ENCODE measurements at places on chromosomes 16 and 17.

- H3K27me3 ChIP-seq: no peaks in the 10 kb centered on the region
Measured at GRCh38 chr16:1428511-1428910, 2.4 kb upstream of the PERCC1 start.

- H3K4me1 ChIP-seq: no peaks in the 10 kb centered on the region
- no peaks in the 10 kb centered on the region for H3K27me3 ChIP-seq
- H3K4me3 ChIP-seq: no peak overlapping the region
Measured at GRCh38 chr16:7644176-7644575, 311.5 kb downstream of the RBFOX1 start.

GRCh38 chr17:10802496-10803284, 1.2 kb downstream of the TMEM238L start:
- H3K4me3 ChIP-seq: no peak overlapping the region
- H3K36me3 ChIP-seq: no peaks in the 10 kb centered on the region
- no peaks in the 10 kb centered on the region for H3K4me1 ChIP-seq

GRCh38 chr17:19295473-19296135, 58.4 kb downstream of the EPN2 start:
- no peak overlapping the region for H3K4me3 ChIP-seq
- H3K27ac ChIP-seq: no peak overlapping the region
- H3K36me3 ChIP-seq: no peaks in the 10 kb centered on the region
- peaks cover 3% of the 10 kb centered on the region for H3K4me1 ChIP-seq

DNA sequence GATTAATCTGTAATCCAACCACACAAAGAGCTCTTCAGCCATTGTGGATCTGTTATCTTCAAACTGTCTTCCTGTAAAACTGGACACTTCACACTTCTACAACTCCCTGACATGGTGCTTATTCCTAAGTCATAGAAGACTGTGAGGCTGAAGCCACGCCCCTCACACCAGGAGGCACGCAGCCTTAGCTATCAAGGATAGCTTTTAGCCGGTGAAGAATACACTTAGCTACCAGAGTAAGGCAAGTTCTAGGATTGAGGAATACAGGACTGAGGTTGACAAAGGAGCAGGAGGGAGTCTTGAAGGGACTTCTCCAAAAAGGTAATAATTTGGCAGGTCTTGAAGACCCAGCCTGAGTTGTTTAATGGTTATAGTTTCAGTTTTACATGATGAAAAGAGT, 79.8 kb upstream of the GAS7 start:
- no peak overlapping the region for H3K27ac ChIP-seq
- no peak for DNase-seq
- no peaks in the 10 kb centered on the region for H3K4me1 ChIP-seq
- H3K36me3 ChIP-seq: no peaks in the 10 kb centered on the region
- H3K27me3 ChIP-seq: no peaks in the 10 kb centered on the region

GRCh38 chr17:75721463-75722011, 278 bp downstream of the ITGB4 start:
- H3K4me3 ChIP-seq: peak overlapping the region; percentile 58
- H3K36me3 ChIP-seq: no peaks in the 10 kb centered on the region
- H3K4me1 ChIP-seq: peaks cover 5% of the 10 kb centered on the region
- H3K27me3 ChIP-seq: peaks cover 9% of the 10 kb centered on the region
- H3K27ac ChIP-seq: no peak overlapping the region

GRCh38 chr17:78034429-78035091, 76.1 kb downstream of the TNRC6C start:
- peaks cover 36% of the 10 kb centered on the region for H3K4me1 ChIP-seq
- H3K36me3 ChIP-seq: peaks cover 6% of the 10 kb centered on the region
- H3K27ac ChIP-seq: peak overlapping the region; percentile 56
- H3K4me3 ChIP-seq: no peak overlapping the region
- DNase-seq: no peak

GRCh38 chr17:64345689-64346376, 44.8 kb downstream of the PECAM1 start:
- H3K27me3 ChIP-seq: no peaks in the 10 kb centered on the region
- H3K36me3 ChIP-seq: no peaks in the 10 kb centered on the region
- H3K4me3 ChIP-seq: no peak overlapping the region
- H3K27ac ChIP-seq: no peak overlapping the region

DNA sequence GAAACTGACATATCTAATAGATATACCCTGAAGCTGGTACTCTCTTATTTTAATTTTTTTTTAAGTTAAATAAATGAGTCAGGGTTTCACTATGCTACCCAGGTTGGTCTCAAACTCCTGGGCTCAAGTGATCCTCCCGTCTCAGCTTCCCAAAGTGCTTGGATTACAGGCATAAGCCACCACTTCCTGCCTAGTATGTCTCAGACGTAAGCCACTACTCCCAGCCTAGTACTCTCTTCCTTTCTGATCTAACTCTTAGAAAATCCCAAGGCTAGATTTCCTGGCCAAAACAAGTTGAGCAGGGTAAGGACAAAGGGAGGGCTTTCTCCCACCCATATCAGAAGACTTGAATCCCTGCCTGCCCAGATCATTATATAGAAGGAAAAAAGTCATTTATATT, 33.7 kb downstream of the HOXB1 start:
- no peak for DNase-seq
- H3K36me3 ChIP-seq: no peaks in the 10 kb centered on the region
- H3K4me3 ChIP-seq: no peak overlapping the region
- no peaks in the 10 kb centered on the region for H3K4me1 ChIP-seq
- no peak overlapping the region for H3K27ac ChIP-seq

GRCh38 chr17:40597556-40598300, 32.5 kb upstream of the CCR7 start:
- H3K36me3 ChIP-seq: no peaks in the 10 kb centered on the region
- H3K4me1 ChIP-seq: no peaks in the 10 kb centered on the region
- H3K4me3 ChIP-seq: peak overlapping the region; percentile 51
- no peaks in the 10 kb centered on the region for H3K27me3 ChIP-seq
- DNase-seq: no peak
